NCI-H2029 (cell line): ENCODE measurements at places on chromosomes 12 and 14.

GRCh38 chr12:25364529-25365339 is 114.0 kb upstream of the KRAS start:
- DNase-seq = no peak

DNA sequence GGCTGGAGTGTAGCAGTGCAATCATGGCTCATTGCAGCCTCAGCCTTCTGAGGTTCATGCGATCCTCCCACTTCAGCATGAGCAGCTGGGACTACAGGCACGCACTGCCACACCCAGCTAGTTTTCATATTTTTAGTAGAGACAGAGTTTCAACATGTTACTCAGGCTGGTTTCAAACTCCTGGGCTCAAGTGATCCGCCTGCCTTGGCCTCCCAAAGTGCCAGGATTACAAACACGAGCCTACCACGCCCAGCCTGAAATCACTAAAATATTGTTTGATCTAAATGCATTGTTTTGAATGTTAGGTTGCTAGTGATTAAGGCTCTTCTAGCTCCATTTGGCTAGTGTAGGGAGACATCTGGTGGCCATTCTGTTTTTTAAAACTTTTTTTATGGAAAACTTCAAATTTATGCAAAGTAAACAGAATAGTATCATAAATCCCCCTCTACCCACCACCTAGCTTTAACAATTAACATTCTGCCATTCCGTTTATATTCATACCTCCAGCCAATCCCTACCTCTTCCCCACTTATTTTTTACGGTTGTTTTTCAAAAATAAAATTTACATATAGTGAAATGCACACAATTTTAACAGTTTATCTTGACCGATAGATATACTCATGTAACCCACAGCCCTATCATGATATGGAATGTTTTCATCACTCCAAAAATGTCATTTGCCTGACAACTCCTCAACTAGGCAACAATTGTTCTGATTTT is 37.8 kb downstream of the MYO1H start:
- peak; percentile 27 for DNase-seq

- no peak for DNase-seq
Measured at GRCh38 chr14:98234208-98234607, 1037.8 kb downstream of the BCL11B start.

- no peak for DNase-seq
Measured at GRCh38 chr12:27425306-27425705, 21.2 kb upstream of the SMCO2 start.

DNA sequence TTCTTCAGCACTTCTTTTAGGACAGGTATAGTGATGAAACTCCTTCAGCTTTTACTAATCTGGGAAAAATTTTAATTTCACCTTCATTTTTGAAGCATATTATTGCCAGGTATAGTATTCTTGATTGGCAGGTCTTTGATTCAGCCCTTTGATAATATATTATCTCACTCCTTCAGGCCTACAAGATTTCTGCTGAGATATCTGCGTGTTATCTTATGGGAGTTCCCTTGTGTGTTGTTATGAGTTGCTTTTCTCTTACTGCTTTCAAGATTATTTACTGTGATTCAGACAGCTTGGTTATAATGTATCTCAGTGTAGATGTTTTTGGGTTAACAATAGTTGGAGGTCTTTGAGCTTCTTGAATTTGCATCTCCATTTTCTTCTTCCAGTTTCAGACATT is 87.4 kb downstream of the ATF7IP start:
- DNase-seq = no peak

GRCh38 chr14:95679998-95680735 is 6.1 kb upstream of the TCL1B start:
- peak; percentile 14 for DNase-seq

GRCh38 chr14:91372671-91373495 is 44.7 kb downstream of the CCDC88C start:
- peak; percentile 55 for DNase-seq

DNA sequence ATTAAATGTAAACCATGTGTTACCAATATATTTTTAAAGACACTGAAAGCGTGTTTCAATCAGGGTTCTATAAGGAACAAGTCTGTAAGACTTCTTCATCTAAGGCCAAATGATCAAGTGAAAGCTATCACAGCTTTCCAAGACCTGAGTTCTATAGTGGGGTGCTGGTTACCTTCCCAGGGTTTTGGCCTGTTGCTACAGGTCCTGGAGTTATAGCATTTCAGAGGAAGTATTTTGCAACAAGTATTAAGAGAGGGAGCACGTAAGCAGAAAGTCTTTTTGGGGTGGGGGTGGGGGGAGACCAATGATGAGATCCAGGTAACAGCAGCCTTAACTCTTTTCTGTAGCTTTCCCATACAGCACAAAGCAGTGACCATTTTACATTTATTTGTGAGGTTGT is 43.8 kb downstream of the FOXN3 start:
- DNase-seq = no peak

GRCh38 chr14:49849213-49849847 is 3.3 kb downstream of the NEMF start:
- peak; percentile 67 for DNase-seq

GRCh38 chr12:62319058-62319457 is 58.9 kb downstream of the USP15 start:
- no peak for DNase-seq

DNA sequence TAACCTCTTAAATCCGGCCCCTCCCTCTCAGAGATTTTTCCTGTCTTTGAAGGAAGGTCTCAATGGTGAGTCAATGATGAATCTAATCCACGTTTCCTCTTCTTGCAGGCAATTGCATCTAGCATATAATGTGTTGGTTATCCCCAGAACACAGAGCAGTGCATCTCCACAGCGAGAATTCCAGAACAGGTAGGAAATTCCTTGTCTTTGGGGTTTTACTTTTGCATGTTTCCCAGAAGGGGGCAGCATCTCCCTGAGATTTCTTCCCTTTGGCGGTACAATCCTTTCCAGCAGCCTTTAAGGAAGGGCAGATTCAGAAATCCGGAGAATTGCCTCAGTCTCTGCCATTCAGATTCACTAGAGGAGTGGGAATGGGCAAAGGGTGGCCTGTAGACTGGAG is 128.0 kb downstream of the KCNA5 start:
- peak; percentile 58 for DNase-seq

DNA sequence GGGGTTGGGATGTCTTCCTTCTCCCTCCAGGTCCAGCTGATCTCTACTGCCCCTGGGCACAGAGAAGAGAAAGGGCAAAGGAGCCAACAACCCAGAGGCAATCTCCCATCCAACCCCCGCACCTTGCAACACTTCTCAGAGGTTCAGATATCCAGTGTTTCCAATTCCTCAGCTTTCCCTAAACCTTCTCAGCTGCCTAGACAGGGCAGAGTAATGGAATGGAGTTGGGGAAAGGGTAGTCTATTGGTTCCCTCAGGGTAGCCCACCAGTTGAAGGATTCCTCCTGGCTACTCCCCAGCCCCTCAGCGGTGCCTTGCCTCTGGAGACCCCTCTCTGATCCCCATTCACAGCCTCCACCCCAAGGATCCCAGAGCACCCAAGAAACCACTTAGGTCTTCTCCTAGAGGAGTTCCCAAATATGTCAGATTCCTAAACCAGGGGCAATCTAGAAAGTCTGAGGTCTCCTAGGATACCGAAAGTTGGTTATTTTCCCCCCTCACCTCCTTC is 537 bp downstream of the NFE2 start:
- no peak for DNase-seq

GRCh38 chr14:66293533-66294105 is 192.6 kb upstream of the CCDC196 start:
- DNase-seq = no peak

GRCh38 chr14:79473651-79474050 is 737.7 kb downstream of the DIO2 start:
- no peak for DNase-seq

- no peak for DNase-seq
Measured at GRCh38 chr12:90977224-90977623, 22.2 kb upstream of the CCER1 start.

DNA sequence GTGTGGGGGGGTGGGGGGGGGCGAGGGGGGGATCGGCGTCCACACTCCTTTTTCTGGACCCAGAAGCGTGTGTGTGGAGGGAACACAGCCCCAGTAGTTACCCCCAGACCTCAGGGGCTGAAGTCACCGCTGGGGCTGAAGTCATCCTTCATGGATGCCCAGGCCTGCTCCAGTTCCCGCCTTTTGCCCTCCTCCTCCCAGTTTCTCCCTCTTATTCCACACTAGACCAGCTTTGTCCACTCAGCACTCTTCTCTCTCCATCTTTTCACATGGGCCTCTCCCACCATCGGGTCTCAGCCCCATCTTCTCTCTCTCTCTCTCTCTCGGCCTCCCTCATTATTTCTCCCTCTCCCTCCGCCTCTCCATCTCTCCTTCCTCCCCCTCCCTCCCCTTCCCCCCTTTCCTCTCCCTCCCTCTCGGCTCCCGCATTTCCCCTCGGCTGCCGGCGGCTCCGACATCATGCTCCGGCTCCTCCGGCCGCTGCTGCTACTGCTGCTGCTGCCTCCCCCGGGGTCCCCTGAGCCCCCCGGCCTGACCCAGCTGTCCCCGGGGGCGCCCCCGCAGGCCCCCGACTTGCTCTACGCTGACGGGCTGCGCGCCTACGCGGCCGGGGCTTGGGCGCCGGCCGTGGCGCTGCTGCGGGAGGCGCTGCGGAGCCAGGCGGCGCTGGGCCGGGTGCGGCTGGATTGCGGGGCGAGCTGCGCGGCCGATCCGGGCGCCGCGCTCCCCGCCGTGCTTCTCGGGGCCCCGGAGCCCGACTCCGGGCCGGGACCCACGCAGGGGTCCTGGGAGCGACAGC is at the start of gene P3H3:
Gene P3H3, plus strand, starts transcription at position 426 of the 799 bp plus-strand sequence. Its CDS starts 34 bp downstream, at position 460.
- no peak for DNase-seq
